ENCODE measurements at places on chromosomes 12 and 14.

GRCh38 chr12:44889926-44890325 lies 13.8 kb upstream of the NELL2 start:
- no peak for DNase-seq

DNA sequence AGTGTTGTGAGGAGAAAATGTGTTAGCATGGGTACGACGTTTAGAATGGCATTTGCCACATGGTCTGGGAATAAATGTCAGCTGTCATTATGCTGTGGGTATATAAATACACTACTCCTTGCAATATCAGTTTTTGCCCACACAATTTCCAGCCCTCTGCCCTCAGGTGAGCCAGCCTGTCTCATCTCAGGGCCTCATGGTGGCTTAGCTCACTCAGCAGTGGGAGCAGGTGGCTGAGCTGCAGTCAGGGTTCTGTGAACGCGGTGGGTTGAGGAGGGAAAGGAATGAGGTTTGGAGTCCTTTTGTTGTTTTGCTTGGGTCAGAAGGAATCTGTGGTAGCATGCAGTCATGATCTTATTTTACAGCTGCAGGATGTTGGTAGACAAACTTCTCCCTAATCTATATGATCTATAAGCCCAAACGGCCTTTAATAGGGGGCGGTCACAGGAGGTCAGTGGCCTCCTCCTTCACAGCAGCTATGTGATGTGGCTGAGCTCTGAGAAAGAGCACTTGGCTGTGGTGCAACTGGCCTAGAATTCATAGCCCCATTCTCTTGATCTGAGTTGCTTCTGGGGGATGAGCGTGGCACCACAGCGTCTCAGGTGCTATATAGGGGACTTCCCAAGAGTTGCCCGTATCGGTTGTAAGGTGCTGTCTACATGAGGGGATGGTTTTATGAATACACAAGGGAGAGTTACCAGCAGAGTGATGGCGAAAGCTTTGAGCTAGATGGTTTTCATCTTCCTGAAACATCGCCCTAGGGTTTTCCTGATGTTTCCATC lies 27.8 kb upstream of the KCNA5 start:
- DNase-seq = no peak

- no peak for DNase-seq
These were observed 21.8 kb upstream of the SPPL3 start for GRCh38 chr12:120925740-120926563.

- no peak for DNase-seq
These were observed 13.0 kb upstream of the LEMD3 start for GRCh38 chr12:65156366-65156841.

DNA sequence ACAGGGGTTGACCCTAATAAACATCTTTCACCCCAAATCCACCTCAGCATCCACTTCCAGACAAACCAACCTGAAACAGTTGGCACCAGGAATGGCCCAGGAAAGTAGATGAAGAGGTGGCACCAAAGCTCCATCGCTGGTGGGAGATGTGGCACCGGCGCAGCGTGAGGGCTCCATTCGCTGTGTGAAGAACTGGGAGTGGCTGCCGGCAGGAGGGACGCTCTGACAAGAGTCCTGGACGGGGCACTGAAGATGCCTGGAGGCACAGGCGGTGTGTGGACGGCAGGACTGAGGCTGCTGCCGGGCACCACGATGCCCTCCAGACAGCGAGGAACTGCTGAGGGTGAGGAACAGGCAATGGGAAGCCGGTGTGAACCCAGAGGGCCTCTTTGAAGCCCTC lies 29.3 kb downstream of the DIO3 start:
- DNase-seq = no peak

DNA sequence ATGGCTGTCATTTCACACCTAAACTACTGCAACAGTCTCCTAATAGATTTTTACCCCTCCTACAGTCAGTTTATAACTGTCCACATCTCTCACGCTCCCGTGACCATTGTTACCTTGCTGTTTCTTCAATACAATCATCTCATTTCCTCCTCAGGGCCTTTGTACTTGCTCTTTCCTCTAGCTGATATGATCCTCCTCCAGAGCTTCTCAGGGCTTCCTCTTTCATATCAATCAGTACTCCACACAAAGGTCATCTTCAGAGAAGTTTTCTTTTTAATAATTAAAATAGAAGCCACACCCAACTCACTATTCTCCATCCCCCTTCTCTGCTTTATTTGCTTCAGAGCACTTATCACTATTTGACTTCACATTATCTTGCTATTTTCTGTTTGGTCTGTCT lies 508.2 kb downstream of the NELL2 start:
- no peak for DNase-seq

- peak; percentile 29 for DNase-seq
These were observed 73.2 kb downstream of the HSD17B6 start for GRCh38 chr12:56836317-56836716.

GRCh38 chr14:22088614-22089342 lies 415.2 kb upstream of the OR4E1 start:
- DNase-seq = peak; percentile 34

GRCh38 chr14:46404865-46405811 lies 246.4 kb downstream of the RPL10L start:
- DNase-seq = no peak

DNA sequence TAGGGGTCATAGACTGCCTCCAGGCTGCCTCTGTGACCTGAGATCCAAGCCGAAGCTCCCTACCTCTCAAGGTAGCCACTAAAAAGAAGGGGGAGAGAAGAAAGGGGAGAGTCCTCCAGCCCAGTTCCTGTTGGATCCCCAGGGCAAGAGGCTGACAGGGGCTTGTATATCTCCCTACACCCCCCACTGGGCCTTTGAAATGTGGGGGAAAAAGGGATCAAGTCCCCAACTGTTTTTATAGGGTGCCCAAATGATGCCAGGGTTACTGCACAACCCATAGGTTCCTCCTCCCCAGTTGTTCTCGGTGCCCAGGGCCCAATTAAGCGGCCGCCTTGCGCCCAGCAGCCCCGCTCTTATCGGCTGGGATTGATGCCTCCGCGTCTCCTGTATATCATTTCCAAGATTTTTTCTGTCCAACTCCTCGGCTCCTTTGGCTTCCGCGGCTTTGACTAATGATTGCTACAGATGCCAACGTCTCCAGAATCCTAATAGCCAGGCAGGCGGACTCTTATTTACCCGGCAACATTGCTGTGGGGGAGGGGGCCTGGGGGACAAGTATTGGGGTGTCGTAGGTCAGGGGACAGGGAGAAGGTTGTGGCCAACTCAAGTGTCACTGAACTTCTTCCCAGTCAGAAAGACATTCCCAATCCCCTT lies 7.6 kb upstream of the HOXC4 start:
- no peak for DNase-seq

- no peak for DNase-seq
These were observed 307.8 kb downstream of the NOVA1 start for GRCh38 chr14:26289891-26290486.

Data from H4 (cell line).